ENCODE measurements at places on chromosomes 7 and 10.
A peak's percentile ranks its signal among the peaks of the same experiment; 100 is the strongest.

- no peak for DNase-seq
These were observed 108.2 kb downstream of the INPP5A start for GRCh38 chr10:132645630-132646442.

DNA sequence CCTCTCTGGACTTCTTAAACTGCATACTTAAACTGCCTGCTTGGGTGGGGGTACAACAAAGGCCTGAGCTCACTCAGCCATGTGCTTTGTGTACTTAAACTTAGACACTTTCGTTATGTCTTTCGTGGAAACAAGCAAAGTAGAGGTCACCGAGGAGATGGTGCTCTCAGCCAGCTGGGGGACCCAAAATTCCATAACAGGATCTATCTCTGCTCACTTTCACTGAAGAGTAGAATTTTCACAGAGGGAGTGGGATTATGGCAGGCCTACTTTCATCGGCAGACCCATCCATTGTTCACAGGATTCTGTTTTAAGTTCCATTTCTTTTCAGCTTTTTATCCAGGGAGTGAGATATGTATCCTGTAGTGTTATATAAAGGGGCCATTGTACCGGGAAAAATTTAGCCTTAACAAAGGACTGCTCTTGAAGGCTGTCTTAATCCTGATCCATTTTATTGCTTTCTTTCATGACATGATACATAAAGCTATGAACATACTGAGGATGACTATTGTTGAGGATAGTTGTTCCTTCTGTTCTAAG, 370.0 kb upstream of the GHITM start:
- no peak for DNase-seq

GRCh38 chr10:526651-527312, 162.7 kb downstream of the DIP2C start:
- DNase-seq = no peak

GRCh38 chr10:31347705-31348104, 28.7 kb downstream of the ZEB1 start:
- no peak for DNase-seq

DNA sequence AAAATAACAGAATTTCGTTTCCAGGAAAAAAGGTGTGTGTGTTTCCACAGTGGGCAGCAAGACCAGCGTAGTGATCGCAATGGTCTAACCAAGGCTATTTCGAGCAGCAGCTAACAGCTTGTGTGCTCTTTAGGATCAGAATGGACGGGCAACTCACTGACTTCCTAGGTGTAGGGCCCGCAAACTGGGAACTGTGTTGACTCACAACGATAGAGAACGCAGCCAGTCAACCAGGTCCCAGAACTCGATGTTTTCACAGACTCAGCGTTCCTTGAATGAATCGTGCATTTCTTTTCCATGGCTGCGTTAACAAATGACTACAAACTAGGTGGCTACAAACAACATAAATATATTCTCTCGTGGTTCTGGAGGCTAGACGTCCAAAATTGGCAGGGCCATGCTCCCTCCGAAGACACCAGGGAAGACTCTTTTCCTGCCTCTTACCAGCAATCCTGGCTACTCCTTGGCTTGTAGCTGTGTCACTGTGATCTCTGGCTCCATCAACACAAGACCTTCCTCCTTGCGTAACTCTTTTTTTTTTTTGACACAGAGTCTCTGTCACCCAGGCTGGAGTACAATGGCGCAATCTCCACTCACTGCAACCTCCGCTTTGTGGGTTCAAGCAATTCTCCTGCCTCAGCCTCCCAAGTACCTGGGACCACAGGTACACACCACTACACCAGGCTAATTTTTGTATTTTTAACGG, 39.1 kb downstream of the PODXL start:
- DNase-seq = no peak

GRCh38 chr10:122103592-122103991, 114.6 kb downstream of the TACC2 start:
- no peak for DNase-seq

GRCh38 chr7:106657085-106657991, 3.6 kb downstream of the CCDC71L start:
- DNase-seq = no peak

- no peak for DNase-seq
These were observed 28.3 kb downstream of the BAG3 start for GRCh38 chr10:119679480-119679829.

- DNase-seq = no peak
These were observed 99.0 kb upstream of the EGR2 start for GRCh38 chr10:62915158-62915557.

DNA sequence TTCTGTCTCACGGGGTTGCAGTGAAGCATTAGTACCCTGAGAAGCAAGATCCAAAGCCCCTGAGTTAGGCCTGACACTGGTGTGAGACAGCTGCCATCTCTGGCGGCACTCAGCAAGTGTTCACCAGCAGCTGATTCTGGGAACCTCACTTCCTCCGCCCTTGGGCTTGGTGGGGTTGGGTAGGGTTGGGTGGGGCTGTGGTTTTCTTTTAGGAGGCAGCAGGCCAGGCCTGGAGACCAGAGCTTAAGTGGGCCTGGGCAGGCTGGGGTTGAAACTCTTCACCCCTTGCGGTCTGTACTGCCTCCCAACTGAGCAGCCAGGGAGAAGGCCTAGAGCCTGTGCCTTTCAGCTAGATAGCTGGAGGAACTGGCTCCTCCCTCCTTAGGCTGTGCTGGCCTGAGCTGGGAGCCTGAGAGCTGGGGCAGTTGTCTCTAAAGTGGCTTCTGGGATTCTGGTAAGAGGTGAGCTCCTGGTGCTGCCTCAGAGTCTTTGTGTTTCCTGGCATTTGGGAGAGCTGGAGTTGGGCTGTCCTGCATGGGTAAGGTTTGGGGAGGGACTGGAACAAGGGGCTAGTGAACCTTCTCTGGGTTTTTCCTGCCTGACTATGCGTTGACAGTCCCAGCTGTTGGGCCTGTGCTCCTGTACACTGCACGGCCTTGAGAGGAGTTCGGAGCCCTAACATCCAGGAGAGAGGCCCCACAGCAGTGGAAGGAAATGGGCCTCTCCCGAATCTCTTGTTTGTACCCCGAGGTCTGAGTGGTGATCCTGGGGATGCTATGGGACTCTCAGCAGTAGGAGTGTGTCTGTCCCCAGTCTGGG, 5.1 kb downstream of the TSPAN14 start:
- no peak for DNase-seq

DNA sequence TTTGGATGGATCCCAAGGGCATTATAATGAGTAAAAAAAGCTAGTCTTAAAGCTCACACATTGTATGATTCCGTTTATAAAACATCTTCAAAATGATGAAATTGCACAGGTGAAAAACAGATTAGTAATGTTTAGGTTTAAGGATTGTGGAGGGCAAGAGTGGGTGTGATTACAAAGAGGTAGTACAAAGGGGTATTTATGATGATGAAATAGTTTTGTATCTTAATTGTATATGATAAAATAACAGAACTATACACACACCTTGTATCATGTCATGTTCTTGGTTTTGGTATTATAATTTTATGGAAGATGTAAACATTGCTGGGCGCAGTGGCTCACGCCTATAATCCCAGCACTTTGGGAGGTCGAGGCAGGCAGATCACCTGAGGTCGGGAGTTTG, 2.8 kb upstream of the SSC4D start:
- DNase-seq = no peak

DNA sequence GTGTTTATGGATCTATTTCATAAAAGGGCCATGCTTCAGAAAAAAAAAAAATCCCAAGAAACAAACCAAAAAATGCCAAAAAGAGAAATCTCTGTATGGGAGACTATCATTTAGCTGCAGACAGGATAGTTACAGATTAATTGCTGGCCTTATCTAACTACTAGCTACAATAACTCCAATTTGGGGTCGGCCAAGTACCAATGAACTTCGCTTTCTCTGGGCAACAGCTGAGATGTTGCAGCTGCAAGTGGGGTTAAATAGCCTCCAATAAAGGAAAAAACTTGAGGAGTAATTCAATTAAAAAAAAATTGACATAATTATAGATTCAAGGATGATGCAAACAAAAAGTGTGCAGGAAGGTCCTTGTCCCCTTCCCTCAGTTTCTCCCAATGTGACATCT, 73.6 kb downstream of the PFKFB3 start:
- DNase-seq = no peak

DNA sequence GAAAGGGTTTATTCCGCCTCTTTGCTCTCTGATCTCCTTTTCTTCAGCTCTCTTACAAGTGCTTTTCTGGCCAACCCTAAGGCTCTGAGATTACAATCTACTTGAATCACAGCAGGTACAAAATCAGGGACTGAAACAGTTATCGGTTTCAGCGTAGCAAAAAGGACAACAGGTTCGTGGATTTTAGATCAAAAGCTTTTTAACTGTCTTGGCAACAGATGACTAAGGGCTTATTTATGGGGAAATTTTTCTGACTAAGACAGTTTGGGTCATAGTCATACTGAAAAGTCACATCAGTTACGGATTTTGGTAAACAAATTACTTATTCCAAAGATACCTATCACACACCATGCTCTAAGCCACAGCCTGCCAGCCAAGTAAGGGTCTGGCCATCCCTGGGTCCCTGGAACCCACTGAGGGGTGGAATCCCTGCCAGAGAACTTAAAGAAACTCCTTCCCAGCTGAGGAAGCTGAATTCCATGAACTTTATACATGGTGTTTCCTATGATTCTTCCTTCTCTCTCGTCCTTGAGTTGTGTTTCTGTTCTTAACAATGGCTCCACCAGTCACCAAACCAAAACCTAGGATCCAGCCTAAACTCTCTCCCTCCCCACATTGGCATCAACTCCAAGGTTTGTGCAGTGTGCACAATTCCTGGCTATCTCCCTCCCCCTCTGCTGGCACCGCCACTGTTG, 169.3 kb downstream of the FAM107B start:
- peak; percentile 31 for DNase-seq

DNA sequence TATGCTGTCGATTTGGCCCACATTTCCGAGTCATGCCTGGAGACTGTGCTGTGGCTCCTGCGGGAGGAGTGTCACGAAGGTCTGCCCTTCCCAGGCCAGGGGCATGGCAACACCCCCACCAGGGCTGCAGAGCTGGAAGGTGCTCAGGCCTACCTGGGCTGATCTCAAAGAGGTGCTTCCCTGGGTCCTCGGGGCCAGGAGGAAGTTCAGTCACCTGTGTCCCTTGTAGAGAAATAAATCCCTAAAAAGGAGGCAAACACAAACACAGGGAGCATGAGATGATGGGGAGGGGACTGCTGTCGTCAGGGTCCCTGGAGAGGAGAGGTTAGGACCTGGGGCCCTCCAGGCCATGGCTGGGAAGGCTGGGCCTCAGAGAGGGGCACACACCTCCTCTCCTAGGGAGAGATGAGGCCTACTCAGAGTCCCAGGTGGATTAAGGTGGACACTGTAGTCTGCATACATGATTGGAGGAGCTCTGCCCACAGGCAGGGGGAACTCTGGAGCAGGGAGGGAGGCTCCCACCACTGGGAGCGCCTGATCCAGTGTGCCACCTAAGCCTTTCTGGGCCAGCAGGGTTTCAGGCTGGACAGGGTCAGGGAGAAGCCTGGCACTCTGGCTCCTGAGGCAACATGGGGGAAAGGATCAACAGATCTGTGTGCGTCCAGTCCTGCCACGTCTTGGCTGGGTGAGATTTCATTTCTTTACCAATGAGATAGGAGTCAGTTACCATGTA, 49.4 kb downstream of the ARHGAP22 start:
- DNase-seq = no peak

DNA sequence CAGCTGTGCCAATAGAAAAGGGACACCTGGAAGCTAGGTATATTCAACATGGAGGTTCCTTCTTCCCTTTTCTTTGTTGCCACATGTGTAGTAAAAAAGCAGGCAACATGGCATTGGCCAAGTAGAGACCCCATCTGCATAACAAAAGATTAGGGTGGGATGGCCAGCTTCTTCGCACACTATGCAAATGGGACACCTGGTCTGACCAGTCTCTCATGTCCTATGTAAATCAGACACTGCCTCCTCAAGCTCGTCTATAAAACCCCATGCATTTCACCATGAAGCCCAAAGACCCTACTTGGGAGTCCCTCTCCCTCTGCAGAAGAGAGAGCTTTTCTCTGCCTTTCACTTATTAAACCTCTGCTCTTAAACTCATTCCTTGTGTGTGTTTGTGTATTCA, 53.9 kb downstream of the MYL10 start:
- no peak for DNase-seq

- DNase-seq = no peak
These were observed 42.0 kb downstream of the VWA2 start for GRCh38 chr10:114281006-114281405.

DNA sequence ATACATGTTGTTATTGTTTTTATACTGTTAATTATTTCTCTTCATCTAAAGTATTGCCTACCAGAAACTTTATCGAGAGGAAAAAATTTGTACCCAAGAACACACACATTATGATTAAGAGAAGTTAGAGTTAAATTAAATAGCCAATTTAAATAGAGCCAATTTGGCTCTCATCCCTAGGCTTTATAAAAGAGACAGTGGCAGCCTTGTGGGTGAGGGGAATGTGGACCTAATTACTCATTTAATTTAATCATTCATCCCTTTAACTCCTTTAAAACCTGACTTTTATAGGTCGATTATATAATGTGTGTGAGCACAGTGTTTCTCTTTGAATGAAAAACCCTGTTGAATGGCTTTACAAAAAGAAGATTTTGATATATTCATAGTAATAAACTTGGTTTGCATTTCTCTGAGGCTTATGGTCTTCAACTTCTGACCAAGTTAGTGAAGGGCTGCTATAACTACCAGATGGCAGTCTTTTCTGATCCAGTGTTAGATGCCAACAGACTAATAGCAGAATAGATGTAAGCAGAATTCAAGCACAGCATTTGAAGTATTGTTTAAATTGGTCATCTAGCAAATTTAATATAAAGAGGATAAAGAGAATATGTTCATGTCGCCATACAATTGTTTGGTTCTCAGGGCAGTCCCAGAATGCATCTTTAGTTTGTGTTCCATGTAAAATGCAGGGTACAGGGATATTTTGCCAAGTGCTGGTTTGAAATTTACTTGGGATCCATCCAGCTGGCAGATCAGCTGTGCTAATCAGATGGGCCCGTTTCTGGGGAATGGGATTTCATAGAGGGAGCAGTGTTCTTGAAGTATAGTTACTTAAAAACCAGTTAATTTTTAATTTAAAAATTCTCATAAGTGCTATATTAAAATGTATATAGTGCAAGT, 25.3 kb downstream of the ADD3 start:
- no peak for DNase-seq

- DNase-seq = no peak
These were observed 45.3 kb downstream of the TACC2 start for GRCh38 chr10:122034149-122034756.

DNA sequence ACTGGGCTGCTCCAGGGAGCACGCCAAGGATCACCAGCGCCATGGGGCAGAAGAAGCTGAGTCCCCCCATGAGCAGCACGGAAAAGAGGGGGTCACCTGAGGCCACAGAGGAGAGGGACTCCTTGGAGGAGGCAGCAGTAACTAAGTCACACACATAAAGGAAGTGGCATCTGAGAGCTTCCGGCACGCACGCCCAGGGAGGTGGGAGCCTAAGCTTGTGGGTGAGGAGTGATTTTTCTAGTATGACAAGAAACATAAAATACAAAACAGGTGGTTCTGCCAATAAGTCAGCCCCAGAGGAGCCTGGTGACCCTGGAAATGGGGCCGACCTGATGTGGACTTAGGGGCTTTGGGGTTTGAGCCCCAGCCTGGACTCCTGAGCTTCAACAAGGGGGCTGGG, 60.8 kb downstream of the CARD11 start:
- no peak for DNase-seq

- DNase-seq = no peak
These were observed 318.5 kb downstream of the GPR158 start for GRCh38 chr10:25493122-25493893.

- DNase-seq = no peak
These were observed 7.8 kb downstream of the ADRA2A start for GRCh38 chr10:111084366-111085255.
